Mesothelial cell of epicardium (in vitro differentiated cells): ENCODE measurements at places on chromosomes 11 and 22.
A peak's percentile ranks its signal among the peaks of the same experiment; 100 is the strongest.

DNA sequence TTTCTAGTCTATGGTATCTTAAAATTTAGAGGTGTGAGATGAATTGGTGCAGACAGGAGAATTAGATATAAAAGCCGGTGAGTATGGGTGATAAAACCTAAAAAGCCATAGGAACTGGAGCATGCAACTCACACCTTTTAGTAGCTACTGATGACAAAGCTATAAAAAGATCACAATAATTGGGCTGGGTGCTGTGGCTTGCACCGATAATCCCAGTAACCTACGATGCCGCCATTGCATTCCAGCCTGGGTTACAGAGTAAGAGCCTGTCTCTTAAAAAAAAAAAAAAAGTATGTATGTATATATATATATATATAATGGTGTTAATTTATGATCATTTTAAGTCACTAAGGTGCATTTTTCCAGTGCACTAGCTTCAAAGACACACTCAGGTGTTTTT lies 17.2 kb downstream of the WEE1 start:
- no peak for DNase-seq

- no peak for DNase-seq
Measured at GRCh38 chr11:35177370-35177769, 38.4 kb downstream of the CD44 start.

- no peak for DNase-seq
Measured at GRCh38 chr11:57491371-57492061, 24.0 kb downstream of the SLC43A1 start.

- DNase-seq: no peak
Measured at GRCh38 chr11:105693075-105693759, 83.3 kb downstream of the GRIA4 start.

DNA sequence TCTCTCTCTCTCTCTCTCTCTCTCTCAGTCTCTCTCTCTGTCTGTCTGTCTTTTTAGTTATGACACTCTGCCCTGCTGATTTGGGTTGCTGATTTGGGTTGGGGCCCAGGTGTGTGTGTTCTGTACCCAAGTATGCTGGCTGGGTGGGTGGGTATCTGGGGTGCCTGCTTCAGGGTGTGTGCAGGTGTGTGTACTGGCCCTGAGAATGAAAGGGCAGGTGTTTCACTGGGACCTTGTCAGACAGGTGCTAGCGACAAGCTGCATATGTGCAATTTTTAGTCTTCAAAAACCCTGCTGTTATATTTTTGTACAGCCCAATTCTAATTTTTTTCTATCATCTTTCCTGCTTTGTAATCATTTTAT lies 943 bp downstream of the CSF2RB start:
- no peak for DNase-seq

DNA sequence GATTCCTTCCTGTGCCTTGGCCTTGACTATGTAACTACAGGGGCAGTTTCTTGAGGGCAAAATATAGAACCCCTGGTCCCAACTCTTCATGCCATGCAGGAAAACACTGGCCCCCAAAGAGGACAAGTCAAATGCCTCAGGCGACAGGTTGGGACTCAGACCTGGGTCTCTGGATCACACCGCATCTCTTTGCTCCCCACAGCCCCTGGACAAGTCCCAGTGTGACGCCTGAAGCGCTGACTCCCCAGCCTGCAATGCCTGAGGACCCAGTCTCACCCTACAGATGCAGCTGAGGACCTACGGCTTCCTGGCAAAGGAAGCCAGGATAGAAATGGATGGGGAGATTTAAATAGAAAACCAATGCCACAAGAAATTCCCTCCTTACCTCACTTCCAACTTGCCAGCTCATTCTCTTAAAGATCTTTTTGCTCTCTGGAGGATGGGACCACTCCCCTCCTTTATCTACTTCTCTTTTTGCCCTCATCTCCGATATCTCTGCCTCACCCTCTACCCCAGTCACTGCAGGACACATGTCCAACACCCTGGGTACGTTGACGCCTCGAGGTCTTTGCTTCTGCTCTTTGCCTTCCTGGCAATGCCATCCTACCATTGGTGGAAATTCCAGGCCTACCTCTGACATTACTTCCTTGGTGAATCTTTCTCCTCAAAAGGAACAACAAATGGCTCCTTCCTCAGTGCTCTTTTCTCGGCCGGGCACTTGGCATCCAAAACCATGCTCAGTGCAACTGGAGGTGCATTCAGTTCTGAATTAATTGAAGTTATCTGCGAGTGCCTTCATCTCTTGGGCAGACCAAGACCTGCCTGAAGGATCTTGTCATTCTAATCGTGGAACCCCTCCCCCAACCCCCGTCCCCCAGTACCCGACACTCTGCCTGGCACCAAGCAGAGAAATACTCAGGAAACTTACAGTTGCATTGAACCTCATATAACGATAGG lies 2.0 kb upstream of the PRDM11 start:
- DNase-seq: peak; percentile 31
